GM10248 (cell line): ENCODE measurements at places on chromosomes 7 and 10.

DNA sequence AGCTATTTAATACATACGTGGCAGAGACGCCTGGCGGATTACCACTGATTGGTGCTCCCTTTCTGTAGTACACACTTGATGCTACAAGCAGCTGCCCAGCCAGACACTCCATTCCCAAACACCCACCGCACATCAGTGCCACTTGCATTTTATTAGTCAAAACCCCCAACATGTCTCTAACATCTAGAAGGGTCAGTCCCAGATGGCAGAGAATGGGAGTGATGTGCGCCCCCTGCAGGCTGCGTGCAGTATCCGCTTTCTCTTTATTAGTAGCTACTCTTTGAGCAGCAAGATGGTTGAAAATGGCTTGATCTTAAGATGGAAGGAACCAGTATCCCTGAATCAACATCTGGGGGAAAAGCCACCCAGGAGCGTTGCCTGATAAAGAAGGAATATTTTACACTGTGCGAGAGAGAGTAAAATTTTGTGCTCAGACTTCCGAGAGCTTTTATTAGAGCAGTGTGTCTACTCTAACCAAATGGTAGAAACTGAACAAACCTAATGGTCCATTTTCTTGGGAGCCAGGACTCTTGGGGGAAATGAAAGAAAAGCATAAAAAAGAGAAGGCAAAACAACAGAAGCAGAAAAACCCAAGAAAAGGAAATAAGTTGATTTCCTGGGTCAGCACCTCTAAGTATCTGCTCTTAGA lies 78.3 kb downstream of the ST8SIA6 start:
- DNase-seq, result no peak

- no peak for DNase-seq
These were observed 14.2 kb downstream of the IGF2BP3 start for GRCh38 chr7:23456093-23456492.

DNA sequence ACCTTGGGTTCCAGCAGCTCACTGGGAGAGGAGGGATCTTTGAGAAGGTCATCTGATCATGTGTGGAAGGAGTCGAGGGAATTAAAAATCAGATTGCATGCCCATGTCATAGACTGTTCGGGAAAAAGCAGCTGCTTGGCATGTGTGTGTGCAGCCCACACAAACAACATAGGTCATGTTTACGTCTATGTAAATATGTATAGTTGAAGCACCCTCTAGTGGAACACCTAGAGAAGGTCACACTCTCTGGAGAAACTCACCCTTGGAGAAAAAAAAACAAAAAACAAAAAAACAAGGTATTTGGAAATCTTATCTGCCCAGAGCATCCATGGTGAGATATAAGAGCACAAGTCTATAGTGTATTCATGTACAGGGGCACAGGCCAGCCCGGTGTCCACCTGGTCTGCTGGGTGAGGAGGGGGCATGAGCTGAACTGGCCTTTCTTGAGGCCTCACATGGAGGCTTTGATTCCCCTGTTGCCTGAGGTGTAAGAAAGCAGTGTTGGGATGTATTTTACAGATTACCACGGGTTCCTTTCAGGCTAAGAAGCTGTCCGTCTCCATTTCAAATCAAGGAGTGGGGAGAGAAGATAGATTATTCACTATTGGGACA lies 98.0 kb downstream of the NPY start:
- DNase-seq, result peak; percentile 70

GRCh38 chr10:78963074-78964034 lies 105.4 kb upstream of the ZMIZ1 start:
- DNase-seq, result no peak

- no peak for DNase-seq
These were observed 31.1 kb upstream of the TOMM7 start for GRCh38 chr7:22853674-22854157.

GRCh38 chr10:51430506-51430905 lies 268.9 kb downstream of the CSTF2T start:
- no peak for DNase-seq

- no peak for DNase-seq
These were observed 57.9 kb downstream of the ELFN1 start for GRCh38 chr7:1727812-1728570.

DNA sequence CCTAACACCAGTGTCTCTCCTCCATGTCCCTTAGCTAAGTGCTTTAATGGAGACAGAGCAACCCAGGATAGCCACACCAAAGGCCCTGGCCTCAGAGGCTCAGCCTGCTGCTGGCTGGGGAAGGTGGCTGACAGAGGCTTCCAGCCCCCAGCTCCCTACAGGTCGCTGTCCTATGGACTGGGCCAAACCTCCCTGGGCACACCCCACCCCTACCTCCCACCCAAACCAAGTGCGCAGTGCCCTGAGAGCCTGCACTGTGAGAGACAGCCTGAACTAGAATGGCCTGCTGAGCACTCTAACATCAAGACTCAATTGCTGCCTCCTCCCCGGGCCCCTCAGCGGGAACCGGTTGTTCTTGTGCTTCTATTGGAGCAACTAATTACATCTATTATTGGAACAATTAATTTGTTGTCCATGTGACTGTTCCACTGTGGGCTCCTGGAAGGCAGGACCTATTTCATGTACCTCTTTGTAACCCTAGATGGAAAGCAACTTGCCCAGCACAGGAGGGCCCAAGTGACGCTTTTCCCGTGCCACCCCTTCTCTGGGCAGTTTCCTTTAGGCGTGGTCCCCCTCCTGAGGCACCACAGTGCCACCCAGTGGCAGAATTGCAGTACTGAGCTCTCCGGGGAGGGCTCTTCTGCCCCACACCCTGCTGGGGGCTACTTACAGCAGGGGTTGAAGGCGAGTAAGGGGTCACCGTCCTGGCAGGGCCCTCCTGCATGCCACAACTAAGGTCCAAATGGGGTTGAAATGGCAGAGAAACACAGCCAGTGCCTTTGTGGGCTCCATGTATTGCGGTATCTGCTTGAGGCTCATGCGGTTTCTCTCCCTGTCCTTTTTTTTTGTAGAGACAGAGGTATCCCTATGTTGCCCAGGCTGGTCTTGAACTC lies 63.7 kb upstream of the WAPL start:
- DNase-seq, result peak; percentile 88

DNA sequence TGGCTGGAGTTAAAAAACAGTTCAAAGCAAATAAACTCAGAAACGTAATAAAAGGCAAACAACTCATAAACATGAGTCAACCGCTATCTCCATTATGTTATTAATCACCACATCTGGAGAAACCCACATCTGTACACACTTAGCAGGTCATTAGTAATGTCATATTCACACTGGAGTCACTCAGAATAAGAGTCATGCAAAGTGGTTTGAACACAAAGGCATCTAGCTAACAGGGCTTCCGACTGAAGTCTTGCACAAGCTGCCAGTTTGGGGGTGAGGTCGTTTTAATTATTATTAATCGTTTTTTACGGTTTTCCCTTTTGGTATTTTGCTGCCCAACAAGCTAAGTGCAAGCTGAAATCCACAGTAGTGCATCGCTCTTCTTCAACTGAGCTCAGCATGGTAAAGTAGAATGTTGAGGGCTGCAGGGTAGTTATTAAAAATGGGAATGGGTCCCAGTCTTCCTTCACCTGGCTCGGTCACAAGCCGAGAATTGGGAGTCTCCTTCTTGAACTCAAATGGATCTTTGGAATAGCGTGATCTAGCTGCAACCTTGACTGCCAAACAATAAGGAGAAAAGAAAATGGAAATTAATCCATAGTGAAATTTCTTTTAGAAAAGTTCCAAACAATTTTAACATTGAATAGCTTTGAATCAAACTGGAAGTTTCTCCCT lies 663.5 kb downstream of the KCNMA1 start:
- DNase-seq, result no peak

GRCh38 chr7:47513741-47514241 lies 68.1 kb downstream of the TNS3 start:
- DNase-seq, result no peak

GRCh38 chr10:12547301-12547771 lies 198.0 kb downstream of the CAMK1D start:
- DNase-seq, result no peak

GRCh38 chr7:101381549-101382111 lies 19.0 kb downstream of the COL26A1 start:
- no peak for DNase-seq

DNA sequence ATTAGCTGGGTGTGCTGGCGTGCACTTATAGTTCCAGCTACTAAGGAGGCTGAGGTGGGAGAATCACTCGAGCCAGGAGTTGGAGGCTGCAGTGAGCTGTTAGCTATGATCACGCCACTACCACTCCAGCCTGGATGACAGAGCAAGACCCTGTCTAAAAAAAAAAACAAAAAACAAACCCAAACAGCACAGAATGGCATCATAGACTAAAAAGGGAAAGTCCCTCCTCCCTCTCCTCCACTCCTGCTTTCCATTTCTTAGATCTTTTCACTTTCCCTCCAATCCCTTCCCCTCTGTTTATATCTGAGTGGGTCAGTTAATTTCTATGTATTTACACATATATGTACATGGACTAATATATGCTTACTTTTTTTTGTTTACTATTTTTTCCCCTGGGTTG lies 10.4 kb upstream of the PIP4K2A start:
- DNase-seq, result no peak

- DNase-seq, result no peak
These were observed 208.3 kb downstream of the CELF2 start for GRCh38 chr10:11225935-11226334.

DNA sequence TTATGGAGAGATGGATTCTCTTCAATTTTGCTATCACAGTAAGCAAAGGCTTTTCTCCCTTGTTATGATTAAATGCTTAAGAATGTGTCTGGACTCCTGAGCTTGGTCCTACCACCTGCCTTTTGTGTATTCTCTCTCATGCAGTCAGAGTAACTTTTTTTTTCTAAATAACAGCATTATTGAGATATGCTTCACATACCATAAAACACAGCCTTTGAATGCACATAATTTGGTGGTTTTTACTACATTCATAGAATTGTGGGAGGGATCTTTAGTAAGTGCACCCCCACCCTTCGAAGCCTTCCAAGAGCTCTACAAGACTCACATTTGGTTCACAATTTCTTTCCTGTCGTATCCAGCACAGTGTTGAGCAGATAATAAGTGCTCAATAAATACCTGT lies 175.5 kb downstream of the ADAM12 start:
- DNase-seq, result no peak

- no peak for DNase-seq
These were observed 178.3 kb downstream of the SKIDA1 start for GRCh38 chr10:21347043-21347784.

- DNase-seq, result no peak
These were observed 136.3 kb upstream of the FZD1 start for GRCh38 chr7:91127959-91128358.

- DNase-seq, result no peak
These were observed 157.3 kb downstream of the TMEM178B start for GRCh38 chr7:141231018-141231792.

DNA sequence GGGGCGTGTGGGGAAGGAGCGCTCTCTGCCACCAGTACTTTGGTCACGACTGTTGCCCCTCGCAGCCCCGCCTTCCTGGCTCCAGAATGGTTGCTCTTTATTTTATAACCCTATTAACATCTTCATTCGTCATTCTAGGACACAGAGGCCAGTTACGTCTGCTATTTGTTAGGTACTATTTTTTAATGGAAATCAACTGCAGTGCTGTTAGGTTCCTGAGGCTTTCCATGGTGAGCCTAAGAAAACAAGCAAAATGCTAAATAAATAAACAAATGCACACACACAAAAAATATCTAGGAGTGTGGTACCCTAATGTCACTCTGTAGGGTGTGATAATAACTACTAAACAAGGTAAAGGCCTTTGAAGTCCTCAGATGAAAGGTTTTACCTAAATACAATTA lies 71.1 kb downstream of the SLC37A3 start:
- no peak for DNase-seq

DNA sequence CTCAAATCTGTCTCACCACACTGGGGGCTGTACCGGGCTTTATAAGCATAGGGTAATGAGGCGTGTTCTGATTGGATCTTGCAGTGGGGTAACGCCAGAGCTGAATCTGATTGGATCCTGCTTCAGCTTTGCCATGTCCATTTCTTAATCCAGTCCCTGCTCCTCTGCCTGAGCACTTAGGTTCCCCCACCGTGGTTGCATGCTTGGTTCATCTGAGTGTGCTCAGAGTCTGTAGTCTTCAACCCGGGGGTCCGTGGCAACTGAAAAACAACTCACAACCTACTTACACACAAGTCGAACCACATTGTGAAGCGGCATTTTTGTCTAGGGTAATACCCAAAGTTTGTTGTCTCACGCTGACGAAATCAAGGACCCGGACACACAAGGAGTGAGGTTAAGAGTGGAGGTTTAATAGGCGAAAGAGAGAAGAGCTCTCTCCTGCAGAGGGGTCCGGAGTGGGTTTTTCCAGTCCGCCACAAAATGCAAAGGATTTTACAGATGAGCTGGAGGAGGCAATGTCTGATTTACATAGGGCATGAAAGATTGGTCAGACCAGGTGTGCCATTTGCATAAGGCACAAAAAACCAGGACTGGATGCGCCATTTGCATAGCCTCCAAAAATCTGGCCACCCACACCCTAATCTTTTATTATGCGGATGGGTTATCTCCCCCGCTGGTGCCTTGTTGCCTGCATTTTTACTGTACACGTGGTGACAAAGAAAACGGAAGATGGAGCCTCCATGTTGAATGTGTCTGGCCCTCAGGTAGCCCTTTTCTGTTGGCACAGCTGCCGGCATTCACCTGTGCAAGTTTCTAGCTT lies 641.8 kb upstream of the FOXK1 start:
- DNase-seq, result no peak

DNA sequence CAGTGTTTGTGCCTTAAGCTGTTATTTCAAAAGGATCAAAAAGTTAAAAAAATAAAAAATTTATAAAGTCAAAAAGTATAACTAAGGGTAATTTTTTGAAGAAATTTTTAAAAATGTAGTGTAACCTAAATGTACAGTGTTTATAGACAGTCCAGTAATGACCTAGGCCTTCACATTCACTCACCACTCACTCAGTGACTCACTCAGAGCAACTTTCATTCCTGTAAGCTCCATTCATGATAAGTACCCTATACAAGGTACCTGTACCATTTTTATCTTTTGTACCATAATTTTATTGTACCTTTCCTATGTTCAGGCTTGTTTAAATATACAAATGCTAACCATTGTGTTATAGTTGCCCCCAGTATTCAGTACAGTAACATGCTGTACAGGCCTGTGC lies 21.5 kb downstream of the DNAJC9 start:
- DNase-seq, result no peak

DNA sequence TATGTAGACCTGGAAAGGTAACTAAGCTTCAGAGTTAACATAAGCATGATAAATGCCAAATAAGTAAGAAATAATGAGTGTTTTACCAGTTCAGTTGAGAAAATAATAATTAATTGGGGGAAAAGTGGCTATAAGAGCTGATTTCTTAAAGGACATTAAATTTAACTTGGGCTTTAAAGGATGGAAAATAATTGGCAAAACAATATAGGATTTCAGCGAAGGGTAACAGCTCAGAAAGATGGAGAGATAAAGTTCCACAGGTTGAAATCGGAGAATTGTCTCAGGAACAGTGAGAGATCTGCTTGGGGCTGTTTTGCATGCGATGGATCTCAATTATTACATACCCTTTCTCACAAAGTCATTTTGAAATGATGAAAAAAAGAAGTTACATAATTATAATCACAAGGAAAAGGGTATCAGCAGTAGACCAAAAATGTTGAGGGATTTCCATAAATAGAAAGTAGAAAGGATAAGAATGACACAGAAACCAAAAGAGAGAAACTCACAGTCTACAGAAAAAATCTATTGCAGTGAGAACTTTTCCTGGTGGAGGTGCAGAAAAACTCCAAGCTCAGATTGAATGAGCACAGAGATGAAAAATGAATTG lies 40.1 kb upstream of the ITGB8 start:
- no peak for DNase-seq

GRCh38 chr10:78703593-78703992 lies 365.2 kb upstream of the ZMIZ1 start:
- no peak for DNase-seq
